ENCODE measurements at places on chromosomes 4 and X.
A peak's percentile ranks its signal among the peaks of the same experiment; 100 is the strongest.

DNA sequence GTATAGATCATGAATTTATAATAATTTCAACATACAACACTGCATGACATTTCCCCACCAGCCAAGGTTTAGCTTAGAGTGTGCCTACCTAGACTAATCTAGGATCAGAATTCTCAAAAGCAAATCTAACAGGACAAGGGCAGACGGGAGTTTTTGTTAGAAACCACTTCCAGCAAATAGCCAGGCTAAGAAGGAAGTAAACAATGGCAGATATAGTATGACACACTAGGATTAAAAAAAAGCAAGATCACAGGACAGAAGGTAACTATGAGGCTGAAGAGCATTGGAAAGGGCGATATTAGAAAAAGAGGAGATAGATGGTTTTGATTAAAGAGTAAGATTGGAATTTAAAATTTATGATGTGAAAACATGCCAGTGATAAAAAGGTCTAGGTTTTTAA is 124.8 kb downstream of the LRBA start:
- no peak for DNase-seq

DNA sequence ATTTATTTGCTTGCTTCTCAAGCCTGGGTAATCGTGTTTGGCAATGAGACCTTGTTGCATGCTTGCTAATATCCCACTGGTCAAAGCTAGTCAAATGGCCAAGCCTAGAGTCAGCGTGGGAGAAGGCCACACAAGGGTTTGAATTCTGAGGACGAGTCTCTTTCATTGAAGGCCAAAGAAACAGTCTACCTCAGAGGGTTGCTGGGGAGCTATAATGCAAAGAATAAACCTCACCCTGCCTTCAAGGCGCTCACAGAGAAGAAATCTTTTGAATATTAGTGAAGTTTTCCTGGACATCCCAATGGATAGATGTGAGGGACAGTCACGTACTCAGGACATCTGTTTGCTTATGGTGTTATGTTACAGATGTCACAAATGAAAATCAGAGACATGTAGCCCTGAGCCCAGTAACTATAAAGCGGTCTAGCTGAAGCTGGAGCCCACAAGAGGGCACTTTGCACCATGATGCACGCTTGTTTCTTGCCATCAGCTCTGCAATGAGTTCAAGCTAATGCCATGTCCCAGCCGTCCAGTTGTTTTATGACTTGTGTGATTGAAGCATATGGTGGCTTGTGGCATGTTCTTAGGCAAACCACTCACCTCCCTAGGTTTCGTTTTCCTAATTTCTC is 1.1 kb upstream of the TLR3 start:
- peak; percentile 29 for DNase-seq

- DNase-seq, result no peak
Measured at GRCh38 chrX:107766470-107767150, 9.0 kb downstream of the TSC22D3 start.

DNA sequence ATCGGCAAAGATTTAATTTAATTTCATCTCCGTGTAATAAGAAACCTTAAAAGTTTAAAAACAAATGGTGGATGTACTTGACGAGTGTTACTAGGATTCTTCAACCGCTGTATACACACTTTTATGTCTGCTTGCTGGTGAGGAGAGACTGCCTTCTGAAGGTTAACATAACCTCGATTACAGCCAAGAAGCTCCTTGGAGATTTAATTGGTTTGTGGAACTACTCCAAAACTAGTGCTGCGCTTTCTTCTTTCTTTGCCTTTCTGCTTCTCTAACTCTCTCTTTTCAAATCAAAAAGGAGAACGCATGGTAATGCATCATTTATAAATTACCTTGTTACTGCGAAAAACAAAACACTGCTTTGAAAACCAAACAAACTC is 109.0 kb downstream of the ANTXR2 start:
- DNase-seq, result no peak

DNA sequence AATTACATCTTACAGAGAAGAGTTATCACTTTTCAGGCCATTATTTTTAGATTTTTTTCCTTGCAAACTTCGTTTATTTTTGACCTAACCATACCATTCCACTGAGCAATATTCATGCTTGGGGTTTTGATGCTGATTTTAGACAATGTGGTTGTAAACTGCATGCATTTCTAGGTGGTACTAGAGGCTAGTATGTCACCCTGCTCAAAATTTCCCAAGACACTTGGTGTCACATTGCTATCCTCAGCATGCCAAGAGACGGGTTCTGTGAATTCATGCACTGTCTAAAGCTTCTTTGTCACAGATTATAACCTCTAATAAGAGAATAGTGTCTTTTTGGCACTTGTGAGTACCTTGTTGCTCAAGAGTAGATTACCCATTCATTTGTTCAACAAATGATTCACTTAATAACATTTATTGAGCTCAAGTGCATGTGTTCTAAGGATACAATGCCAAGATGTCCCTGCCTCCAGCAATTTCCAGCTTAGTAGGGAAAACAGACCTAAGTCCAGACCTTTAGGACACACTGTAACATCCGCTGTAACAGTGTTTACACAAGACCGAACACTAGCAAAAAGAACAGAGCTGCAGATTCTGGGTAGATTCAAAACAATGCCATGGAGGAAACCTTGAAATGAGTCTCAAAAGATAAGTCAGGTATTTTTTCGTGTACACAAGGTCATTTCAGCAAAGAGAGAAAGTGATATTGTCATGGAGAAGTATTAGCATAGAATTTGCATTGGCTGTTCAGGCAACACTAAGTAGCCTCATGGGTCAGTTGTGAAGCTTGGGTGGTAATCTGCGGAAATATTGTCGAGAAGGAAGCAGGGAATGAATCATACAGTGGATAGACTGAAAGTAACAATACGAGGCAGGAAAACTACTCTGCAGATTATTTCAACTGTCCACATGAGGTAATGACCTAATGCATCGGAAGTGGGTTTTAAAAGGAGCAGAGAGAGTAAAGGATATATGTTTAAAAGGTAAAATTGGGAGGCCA is 515.1 kb upstream of the ZFP42 start:
- no peak for DNase-seq

DNA sequence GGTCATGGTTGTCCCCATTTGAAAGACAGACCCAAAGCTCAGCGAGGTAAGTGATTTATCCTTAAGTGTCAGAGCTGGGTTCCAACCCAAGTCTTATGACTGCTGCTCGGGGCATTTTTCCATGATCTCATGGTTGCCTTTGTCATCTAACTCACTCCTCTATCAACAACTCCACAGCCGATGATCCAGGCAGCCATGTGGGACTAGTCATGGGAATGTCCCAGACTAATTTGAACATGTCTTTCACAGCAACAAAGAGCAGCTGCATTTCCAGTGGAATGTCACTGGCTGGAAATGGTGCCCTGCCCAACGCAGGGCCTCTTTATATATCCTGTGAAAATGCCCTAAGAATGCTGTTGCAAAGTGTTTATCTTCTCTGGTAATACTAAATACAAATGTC is 284.8 kb upstream of the PPARGC1A start:
- DNase-seq, result no peak

GRCh38 chr4:95439896-95440295 is 108.9 kb downstream of the UNC5C start:
- no peak for DNase-seq

DNA sequence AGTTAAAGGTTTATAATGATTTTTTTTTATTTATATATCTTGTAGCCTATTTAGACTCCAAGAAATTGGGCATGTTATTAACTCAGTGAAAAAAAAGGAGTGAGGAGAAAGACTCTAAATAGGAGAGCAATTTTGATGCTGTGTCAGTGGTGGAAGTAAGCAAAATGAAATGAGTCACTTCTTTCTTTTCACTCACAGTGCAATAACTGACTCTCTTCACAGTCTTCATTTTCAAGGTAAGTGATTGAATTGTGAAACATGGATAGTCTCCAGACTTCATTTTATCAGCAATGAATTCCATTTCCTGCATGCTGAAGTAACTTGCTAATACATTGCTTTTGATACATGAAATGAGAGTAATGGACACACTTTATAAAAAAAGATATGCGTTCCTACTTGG is 2271.5 kb downstream of the PCDH7 start:
- no peak for DNase-seq

DNA sequence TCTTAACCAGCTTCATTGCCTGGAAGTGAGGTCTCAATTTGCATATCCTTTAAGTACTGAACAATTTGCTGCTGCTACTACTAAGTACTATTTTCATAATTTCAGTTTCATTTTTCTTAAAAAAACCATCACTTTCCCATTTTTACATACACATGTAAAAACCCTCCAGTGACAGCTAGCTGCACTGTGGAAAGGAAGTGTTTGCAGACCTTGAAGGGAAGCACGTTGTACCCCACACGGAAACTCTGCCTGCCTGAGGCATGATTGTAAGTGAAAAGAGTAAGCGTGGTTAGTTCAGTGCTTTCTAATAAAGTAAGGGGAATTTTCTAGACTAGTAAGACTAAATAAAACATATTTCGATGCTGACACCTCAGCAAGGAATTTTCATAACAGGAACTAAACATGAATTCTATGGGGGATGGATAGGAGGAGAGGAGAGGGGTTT is 103.6 kb downstream of the RAPGEF2 start:
- DNase-seq, result peak; percentile 71

DNA sequence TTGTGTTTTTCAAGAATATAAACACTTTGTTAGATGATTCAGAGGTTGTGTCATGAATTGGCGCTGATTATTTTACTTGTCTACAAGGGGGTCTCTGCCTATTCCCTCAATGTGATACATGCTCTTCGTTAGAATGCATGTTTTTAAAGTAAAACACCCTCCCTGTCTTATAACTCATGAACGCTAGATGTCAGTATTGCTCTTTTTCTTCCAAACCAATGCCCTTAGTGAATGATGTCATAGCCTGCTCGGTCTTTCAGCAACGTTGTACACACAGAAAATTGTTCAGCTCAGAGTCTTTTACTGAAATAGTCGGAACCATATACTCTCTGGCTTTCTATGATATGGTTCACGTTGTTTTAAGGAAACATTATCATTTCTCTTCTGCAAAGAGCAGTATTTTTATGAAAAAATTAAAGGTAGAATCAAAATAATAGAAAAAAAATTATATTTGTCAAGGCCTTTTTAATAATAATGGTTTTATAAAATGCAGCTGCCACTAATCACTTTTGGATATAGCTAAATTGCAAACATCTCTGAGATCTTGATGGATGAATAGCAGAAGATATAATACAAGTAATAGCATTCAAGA is 292.9 kb downstream of the TLL1 start:
- DNase-seq, result no peak

DNA sequence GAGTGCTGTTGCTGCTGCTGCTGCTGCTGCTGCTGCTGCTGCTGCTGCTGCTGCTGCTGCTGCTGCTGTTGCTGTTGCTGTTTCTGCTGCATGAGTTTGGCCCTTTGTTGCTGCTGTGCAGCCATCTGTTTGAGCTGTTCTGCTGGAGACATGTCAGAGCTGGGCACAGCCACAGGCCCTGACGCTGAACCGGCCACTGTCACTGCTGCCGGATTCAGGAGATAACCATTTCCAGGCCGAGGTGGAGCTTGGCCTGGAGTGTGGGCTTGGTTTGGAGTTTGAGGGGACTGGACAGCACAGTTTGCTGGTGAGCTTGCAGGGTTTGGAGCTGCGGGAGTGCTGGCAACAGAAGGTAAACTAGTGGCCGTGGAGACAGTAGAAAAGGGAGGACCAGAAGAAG is 224.3 kb downstream of the MGST2 start:
- no peak for DNase-seq
